ENCODE measurements at places on chromosomes 3 and 15. TPM values are rescaled to one million over a fixed set of nuclear protein-coding genes. Genes with fewer than 3 reads are reported as not detected.

The FGF7 gene
- total RNA-seq, result not detected

The GPR149 gene
- not detected for total RNA-seq

The STAB1 gene
- 0.39 TPM for total RNA-seq

The HES1 gene
- 28.5 TPM for total RNA-seq

DNA sequence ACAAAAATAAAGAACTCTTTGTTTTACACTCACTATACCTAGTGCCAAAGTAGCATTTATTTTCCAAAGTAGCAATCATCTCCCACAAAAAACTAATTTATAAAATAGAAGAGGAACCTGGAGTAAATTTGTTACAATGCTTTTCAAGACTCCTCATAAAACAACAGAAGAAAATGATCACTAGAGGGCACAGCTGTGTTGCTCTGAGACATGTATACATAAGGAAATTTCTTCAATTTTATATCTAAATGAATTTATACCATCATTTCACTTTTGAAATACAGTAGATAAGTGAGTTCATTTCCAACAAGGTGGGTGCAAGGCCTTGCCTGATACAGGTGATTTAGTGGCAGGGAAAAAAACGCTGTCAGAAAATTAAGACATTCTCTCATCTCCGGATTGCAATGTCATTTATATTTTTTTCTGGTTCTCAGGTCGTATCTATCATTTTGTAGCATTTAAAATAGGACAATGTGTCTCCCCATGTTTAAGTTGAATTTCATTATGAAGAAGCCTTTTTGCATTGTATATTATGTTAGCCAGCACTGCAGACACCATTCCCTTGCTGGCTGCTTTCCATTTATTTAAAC is 25.3 kb upstream of the ARHGEF26 start:
- no peak for DNase-seq
- no peaks in the 10 kb centered on the region for H3K27me3 ChIP-seq
- H3K27ac ChIP-seq, result no peak overlapping the region
- H3K4me1 ChIP-seq, result no peaks in the 10 kb centered on the region

DNA sequence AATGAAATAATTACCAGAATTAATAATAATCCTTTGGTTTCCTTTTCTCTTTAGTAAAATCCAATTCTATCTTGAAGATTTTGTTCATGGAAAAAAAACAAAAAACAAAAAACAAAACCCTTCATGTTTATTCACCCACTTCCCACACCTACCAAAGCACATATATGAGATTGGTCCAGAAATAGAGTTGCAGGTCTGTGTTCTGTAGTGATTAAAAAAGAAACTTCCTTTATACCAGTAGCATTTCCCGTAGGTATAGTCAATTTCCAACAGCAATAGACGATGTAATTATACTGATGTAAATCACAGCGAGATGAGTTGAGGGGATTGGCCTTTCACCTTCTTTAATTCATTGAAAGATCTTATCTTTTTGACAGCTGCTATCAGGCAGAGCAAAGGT is 194.6 kb downstream of the SOX2 start:
- no peak overlapping the region for H3K4me3 ChIP-seq
- H3K27ac ChIP-seq, result no peak overlapping the region
- no peak for DNase-seq
- H3K4me1 ChIP-seq, result no peaks in the 10 kb centered on the region
- no peaks in the 10 kb centered on the region for H3K36me3 ChIP-seq
- H3K27me3 ChIP-seq, result no peaks in the 10 kb centered on the region

- no peaks in the 10 kb centered on the region for H3K36me3 ChIP-seq
- H3K27ac ChIP-seq, result peak overlapping the region; percentile 54
- H3K4me1 ChIP-seq, result peaks cover 22% of the 10 kb centered on the region
- no peak overlapping the region for H3K4me3 ChIP-seq
- peak; percentile 88 for DNase-seq
- H3K27me3 ChIP-seq, result no peaks in the 10 kb centered on the region
Measured at GRCh38 chr3:69770219-69770618, 31.0 kb downstream of the MITF start.

DNA sequence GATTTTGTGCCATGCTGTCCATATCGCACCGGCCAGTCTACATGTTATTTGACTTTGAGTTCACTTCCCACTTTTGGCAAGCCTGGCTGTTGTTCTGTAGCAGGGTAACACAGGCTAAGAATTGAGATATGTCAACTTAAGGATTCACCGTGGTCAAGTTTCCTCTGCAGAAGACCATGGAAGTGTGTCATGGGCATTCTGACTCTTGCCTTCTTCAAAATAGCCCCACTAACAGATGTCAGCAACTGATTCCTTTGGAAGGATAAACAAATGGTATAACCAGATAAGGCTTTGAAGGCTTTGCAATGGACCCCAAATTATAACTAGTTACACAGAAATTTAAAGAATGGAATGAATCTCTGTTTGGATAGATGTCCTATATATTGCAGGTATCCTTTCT is 20.1 kb upstream of the CD47 start:
- no peaks in the 10 kb centered on the region for H3K4me1 ChIP-seq
- DNase-seq, result no peak
- H3K36me3 ChIP-seq, result no peaks in the 10 kb centered on the region
- H3K27ac ChIP-seq, result no peak overlapping the region
- H3K4me3 ChIP-seq, result no peak overlapping the region

DNA sequence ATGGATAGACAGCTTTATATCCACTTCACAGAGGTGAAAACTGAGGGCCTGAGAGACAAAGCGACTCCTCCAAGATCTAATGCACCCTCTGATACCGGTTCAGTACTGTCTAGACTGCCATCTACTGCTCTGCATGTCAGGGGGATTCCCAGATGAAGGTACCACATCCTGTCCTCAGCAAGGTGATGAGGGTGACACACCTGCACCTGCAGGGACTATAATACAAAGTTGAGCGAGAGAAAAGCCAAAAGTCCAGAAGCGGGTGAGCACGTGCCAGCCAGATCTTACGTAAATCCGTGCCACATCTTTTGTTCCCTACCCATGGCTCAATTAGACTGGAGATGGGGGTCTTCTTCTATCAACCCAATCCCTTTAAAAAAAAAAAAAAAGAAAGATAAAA is 32.4 kb upstream of the HES1 start:
- peaks cover 9% of the 10 kb centered on the region for H3K4me1 ChIP-seq
- H3K27ac ChIP-seq, result no peak overlapping the region
- H3K4me3 ChIP-seq, result no peak overlapping the region
- H3K27me3 ChIP-seq, result no peaks in the 10 kb centered on the region
- DNase-seq, result no peak
